ENCODE measurements at places on chromosomes 11 and 22.

GRCh38 chr11:119223856-119224255, 17.7 kb downstream of the CBL start:
- DNase-seq: no peak

- DNase-seq: peak; percentile 67
Observed at GRCh38 chr11:34149786-34150185, 44.4 kb downstream of the NAT10 start.

- DNase-seq: peak; percentile 42
Observed at GRCh38 chr11:126115816-126116331, 53.2 kb upstream of the CDON start.

- no peak for DNase-seq
Observed at GRCh38 chr22:21042978-21043859, 2.5 kb upstream of the LRRC74B start.

DNA sequence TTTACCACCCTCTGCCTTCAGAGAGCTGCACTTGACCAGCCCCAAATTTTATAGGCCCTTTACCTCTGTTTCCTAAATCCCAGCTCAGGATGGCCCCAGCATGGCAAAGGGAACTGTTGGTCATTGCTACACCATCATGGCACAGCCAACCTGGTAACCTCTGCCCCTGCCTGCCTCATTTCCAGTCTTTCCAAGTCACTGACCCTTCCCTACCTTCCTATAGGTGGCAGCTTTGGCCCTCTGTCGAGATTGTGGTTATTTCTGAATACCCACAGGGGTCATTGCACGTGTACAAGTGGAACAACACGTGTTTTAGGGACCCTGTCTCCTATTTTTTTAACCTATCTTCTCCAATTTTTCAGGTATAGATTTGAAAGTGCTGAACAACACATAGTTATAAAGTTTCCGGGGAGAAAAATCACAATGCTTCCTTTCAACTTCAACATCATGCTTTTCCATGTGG, 2.8 kb downstream of the GALNT18 start:
- DNase-seq: peak; percentile 34

DNA sequence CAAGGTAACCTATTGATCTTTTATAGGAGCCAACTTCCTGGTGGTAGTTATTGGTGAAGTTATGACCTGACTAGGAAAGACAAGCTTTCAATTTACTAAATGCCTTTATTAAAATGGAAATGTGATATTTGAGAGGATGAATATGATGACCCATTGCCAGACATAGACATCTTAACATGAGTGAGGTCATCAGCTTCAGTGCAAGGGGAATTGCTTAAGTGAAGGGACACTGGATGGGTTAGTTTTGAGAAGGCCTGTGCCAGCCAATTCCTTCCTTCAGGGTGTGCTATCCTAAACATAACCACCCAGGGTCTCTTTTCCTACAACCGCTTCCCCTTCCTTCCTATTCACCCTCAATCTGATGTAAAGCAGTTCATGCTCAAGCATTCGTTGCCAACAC, 21.5 kb downstream of the NAV2 start:
- DNase-seq: no peak

DNA sequence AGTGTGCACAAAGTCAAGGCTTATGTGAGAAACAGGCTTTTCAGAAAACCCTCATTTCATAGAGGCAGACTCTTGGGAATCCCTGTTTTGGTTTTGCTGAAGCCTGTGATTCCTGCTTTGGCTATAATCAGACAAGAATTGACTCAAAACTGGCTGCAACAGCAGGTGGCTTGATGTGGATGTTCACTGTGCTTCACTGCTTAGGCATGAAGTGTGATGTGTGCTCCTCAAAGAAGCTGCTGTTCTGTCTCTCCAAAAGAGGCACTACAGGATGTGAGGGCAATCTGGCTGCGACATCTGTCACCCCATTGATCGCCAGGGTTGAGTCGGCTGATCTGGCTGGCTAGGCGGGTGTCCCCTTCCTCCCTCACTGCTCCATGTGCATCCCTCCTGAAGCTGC, 103.5 kb downstream of the C11orf58 start:
- DNase-seq: no peak
